ENCODE measurements at places on chromosomes 11 and 22. TPM values are rescaled to one million over a fixed set of nuclear protein-coding genes. Genes with fewer than 3 reads are reported as not detected.

ROBO4 gene
- total RNA-seq: not detected

SDHD gene
- 63.7 TPM for total RNA-seq

GAB2 gene
- 4.7 TPM for total RNA-seq

CDC42BPG gene
- total RNA-seq: 1.0 TPM

KRTAP5-7 gene
- total RNA-seq: not detected

SCGB1A1 gene
- total RNA-seq: 0.32 TPM

RIMBP3B gene
- total RNA-seq: 0.25 TPM

PNPLA5 gene
- not detected for total RNA-seq

MUC5AC gene
- 2.9 TPM for total RNA-seq

AASDHPPT gene
- total RNA-seq: 37.2 TPM

RAB39A gene
- total RNA-seq: 0.61 TPM

POTEH gene
- total RNA-seq: not detected

OR10AG1 gene
- not detected for total RNA-seq

CHRM1 gene
- total RNA-seq: 0.24 TPM

OR6A2 gene
- total RNA-seq: not detected

TIMP3 gene
- total RNA-seq: 1.3 TPM

UQCR10 gene
- total RNA-seq: 115 TPM

MYO7A gene
- 1.4 TPM for total RNA-seq
